ENCODE measurements at places on chromosomes 12 and 14.
A peak's percentile ranks its signal among the peaks of the same experiment; 100 is the strongest.

DNA sequence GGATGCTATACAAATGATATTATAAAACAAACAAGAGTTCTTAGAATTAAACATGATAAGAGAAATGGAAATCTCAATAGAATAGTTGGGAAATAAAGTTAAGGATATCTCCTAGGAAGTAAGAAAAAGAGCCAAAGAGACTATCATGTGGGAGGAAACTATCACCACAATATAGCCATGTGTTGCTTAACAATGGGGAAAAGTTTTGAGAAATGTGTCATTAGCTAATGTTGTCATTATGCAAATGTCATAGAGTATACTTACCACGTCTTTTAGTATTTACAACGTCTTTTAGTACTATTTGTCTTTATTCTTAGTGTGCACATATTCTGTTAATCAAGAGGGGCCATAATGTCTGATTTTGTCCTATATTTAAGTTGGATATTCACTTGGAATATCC lies 58.7 kb downstream of the ZNF641 start:
- DNase-seq = no peak

GRCh38 chr14:72902801-72903530 lies 9.1 kb upstream of the DPF3 start:
- DNase-seq = no peak

GRCh38 chr12:48903982-48904411 lies 21.3 kb downstream of the FKBP11 start:
- peak; percentile 75 for DNase-seq

DNA sequence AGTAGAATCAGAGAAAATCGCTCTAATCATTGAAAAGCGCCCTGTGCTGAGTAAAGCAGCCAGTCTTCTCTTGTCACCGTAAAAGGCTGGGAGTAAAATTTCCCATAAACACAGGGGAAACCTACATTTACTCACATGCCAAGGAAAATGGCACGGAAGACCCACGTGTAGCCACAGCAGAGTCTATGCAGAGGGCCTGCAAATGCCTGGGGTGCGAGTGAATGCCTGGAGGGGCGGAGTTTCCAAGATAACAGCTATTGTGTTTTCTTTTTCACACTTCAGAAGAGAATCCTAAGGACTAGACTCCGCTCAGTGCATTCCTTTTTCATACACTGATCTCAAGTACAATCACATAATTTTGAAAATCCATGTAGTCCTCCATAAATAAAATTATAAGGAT lies 159.9 kb upstream of the FOXN3 start:
- no peak for DNase-seq

DNA sequence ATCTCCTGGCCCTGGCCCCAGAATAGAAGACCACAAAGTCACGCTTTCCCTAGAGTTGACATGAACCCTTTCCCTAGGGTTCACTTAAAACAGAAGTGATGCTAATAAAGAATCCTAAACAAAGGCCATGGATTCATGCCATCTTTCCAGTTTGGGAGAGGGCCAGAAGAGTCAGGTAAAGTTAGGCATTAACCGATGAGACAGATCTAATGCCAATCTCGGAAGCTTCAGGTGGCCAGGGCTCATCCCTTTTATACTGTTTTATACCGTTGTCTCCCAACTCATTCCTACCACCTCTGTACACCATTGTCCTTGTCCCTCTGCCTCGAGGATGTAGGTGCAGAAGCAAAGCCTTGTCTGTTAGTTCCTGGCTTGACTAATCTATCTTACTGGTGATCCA lies 22.8 kb upstream of the ACTR10 start:
- DNase-seq = no peak
